ENCODE measurements at places on chromosomes 3 and 15.

DNA sequence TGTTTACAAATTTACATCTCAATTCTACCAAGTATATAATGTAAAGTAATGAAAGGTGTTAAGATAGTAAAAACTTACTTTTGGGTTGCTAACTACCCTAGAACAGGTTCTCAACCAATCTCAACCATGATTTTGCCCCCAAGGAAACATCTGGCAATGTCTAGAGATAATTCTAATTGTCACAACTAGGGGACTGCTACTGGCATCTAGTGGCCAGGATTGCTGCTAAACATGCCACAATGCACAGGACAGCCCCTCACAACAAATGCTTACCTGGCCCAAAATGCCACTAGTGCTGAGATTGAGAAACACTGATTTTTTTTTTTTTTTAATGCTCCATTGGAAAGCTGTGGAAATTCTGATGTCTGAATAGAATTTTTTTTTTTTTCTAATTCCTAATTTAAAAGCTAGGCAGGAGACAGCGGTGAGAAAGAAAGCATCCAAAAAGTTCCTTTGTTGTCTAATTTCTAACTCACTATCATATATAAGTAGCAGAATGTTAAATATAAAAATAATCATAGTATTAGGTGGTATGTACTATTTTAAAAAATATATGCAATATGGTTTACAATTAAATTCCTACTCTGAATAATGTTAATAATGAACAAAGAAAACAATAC lies 81.5 kb downstream of the TJP1 start:
- no peak for DNase-seq

- DNase-seq = no peak
Observed at GRCh38 chr15:52136442-52136980, 23.9 kb upstream of the BCL2L10 start.

DNA sequence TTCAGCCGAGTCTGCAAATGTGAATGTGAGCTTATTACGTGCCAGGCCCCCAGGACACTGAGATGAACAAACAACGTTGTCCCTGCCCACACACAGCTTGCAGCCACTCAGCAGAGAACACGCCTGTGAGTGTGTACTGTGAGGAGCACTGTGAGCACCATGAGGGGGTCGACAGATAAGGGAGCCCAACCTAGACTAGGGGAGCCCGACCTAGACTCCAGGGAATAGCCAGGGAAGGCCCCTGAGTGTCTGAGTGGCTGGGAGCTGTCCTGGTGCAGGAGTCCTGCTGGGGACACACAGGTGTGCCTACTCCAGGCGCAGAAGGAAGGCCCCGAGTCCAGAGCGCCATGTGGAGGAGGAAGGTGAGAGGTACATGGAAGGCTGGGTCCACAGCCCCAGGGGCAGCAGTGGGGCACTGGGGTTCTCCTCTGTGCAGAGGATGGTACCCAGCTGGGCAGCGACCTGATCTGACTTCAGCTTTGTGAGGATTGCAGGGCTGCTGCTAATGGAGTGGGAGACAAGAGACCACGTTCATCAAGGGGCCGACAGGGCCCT lies 36.5 kb downstream of the MGLL start:
- no peak for DNase-seq

DNA sequence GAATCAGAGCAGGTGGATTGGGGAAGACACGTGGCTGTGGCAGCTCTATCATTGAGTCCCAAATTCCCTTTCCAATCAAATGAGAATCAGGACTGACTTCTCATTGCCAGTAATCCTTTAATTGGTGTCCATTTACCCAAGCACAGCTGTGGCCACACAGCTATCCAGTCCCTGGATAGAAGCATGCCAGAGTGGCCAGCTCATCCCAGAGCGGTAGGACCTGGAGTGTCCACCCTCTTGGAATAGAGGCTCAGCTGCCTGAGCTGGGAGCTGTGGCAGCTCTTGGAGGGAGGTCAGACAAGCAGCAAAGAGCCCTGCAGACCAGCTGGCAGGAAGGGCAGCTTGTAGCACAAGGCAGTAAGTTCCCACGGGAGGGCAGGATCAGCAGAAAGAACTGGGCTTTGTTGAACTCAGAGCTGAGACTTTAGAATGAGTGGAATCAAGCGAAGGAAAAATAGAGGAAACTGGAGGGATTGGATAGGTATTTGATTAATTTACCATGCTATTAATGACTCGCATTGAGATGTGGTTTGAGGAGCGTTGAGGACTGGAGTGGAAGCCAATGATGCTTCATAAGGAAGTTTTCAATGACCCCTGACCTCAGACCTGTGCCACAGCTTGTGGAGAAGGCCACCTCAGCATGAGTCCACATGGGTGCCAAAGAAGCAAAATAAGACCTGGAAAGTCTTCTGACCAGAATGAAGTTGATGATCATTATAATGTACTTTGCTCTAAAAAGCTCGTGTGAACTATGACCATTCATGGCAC lies 6.9 kb upstream of the ALPK3 start:
- DNase-seq = no peak

- DNase-seq = no peak
Observed at GRCh38 chr3:151775314-151776258, 38.3 kb upstream of the AADAC start.

DNA sequence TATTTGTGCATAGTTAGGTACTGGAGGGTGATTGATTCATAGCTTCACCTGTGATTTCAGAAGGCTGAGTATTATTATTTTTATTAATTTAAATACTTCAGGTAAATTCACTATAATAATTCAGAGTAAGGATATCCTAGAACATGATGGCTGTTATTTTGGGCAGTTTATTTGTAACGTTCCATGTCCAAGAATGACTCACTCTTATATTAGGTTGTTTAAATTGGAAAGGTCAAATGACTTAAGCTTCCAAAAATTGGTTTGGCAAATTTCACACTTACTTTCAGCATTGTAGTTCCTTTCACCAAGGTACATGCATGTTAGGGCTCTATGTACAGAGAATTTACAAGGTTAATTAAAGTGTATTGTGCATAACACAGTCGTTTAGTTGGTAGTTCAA lies 120.2 kb downstream of the EPHA3 start:
- DNase-seq = no peak

GRCh38 chr3:150080058-150080730 lies 109.5 kb upstream of the PFN2 start:
- no peak for DNase-seq

DNA sequence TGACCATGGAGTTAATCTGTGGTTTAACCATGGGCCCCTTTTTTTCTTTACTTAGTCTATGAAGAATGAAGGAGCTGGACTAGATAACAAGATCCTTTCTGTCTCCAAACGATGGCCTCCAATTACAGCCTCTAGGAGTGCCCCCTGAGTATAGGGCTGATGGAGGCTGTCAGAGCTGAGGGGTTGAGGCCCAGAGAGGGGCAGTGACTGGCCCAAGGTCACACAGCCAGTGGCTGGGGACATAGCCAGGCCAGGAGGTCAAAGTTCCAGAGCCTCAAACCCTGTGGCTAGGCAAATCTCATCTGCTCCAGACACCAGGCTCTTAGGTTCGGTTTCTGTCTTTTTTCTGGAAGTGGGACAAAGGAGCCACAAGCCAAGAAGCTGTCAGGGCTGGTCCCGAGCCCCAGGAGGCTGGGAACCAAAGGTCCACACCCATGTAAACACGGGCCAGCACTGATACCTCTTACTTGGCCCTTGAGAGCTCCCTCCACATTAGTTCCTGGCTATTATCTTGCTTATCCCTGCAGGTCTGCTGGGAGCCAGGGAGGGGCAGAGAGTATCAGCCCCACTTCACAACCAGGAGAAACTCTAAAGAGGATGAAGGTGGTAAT lies 10.3 kb downstream of the RHOV start:
- DNase-seq = no peak

DNA sequence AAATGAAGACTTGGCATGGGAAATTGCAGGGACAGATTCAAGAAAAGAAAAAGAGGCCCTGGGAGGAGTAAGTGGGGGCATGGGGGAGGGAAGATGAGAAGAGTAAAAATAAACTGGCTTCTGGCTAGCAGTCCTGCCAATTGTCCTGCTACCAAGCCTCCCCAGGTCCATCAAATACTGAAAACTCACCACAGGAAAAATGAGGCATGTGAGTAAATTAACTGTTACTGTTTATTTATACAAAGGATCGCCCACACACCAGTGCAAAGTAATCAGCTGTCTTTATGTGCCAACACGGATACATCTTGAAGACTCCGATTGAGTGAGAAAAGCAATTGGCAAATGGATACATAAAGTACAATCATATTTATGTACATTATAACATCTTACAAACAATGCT lies 10.7 kb upstream of the KLHL25 start:
- no peak for DNase-seq

- peak; percentile 9 for DNase-seq
Observed at GRCh38 chr15:73809728-73810501, 56.8 kb upstream of the INSYN1 start.

- peak; percentile 2 for DNase-seq
Observed at GRCh38 chr15:46091860-46092450, 457.1 kb downstream of the SQOR start.

- DNase-seq = no peak
Observed at GRCh38 chr3:147813256-147813655, 404.1 kb downstream of the ZIC1 start.

- DNase-seq = no peak
Observed at GRCh38 chr15:93307513-93307912, 218.5 kb upstream of the RGMA start.

DNA sequence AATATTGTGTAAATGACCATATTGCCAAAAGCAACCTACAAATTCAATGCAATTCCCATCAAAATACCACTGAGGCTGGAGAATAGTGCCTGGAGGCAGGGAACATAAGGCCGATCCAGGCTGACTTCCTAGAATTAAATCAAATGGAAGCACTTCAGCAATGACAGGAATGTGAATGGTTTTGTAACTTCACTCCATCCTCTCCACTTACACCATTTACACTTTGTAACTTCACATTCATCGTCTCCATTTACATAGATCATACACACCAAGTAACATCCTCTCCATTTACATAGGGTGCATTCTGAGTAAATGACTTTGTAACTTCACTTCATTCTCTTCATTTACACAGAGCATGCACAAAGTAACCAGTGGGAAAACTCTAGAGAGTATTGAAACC lies 11.6 kb downstream of the STRIT1 start:
- no peak for DNase-seq

GRCh38 chr3:133113526-133113925 lies 75.3 kb downstream of the TMEM108 start:
- DNase-seq = no peak

DNA sequence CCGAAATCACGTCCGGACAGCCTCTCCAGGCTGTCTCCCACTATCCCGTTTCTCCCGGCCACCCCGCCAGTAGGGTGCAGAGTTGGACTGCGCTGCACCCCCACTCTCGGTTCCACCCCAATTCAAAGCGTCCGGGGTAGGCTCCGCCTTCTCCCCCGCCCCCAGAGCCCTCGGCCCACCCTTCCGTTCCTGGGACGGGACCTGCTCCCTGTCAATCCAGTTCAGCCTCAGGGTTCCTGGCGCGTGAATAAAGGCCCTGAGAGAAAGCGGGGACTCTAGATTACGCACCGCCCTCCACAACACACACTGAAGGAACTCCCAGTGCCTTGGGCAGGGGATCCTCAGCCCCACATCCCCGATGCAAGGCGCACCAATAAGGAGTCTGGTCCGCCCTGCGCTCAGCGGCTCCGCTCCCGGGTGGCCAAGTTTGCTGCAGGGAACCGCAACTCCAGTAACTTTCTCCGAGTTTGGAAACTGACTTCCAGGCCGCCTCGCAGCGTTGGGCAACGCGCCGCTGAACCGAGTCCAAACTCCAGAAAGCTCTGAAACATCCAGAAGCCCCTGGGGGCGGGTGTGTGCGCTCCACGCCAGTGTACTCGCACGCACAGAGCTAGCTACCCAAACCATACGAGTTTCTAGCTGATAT lies 1.9 kb downstream of the ADAMTS9 start:
- peak; percentile 78 for DNase-seq

- DNase-seq = no peak
Observed at GRCh38 chr15:68676011-68676605, 97.3 kb downstream of the CORO2B start.

DNA sequence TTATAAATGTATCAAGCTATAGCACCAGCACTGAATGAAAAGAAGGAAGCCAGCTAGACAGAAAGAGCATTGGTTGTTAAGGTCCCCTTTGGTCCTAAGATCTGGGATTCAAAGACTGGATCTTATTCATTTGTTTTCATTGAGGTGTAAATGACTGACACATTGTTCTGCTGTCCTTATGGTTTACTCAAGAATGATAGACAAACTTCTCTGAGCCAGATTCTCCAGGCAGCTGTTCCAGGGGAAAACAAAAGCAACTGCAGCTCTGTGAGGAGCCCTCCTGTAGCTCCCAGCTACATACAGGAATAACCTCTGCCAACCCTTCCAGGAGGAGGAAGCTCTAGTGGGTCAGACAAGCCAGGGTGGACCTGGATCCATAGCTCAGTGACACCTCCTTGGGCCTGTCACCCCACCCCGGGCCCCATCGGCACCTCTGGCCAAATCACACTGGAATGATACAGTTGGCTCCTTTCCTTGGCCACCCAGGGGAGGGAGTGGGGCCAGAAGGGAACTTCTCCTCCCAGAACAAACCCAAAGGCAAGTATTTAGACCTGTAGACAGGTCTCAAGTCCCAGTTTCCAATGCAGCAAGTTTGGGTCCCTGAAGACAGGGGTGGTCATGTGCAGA lies 57.8 kb downstream of the ZNF621 start:
- no peak for DNase-seq

GRCh38 chr3:99895131-99895696 lies 77.6 kb downstream of the CMSS1 start:
- no peak for DNase-seq

Measured in hypothalamus (tissue), 51 donors.